T-helper 2 cell treated with Interferon-gamma antibody and Interleukin-4, amounts not matched to agents 5 μg/mL and 100 μg/mL, for 36 hours (primary cell): ENCODE measurements at places on chromosomes 2 and 18.

- DNase-seq, result no peak
Observed at GRCh38 chr2:108586631-108587030, 52.4 kb downstream of the LIMS1 start.

DNA sequence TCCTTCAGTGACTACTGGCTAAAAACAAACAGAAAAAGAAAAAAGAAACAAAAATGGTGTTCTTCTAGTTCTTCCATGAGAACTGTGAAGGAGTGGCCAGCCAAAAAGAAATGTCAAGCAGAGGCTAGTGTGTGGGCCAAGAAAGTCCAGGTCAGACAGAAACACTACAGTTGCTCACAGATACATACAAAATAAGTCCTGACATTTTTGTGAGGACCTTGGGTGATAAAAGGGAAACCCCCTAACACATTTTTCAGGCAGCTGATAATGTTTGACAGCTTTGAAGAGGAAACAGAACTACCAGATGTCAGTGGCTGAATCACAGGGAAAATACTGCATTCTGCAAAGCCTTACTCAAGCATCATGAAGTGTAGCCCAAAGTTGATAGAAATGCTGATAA, 28.1 kb downstream of the ARHGAP25 start:
- DNase-seq, result no peak

GRCh38 chr2:128545085-128545484, 226.4 kb upstream of the HS6ST1 start:
- no peak for DNase-seq

GRCh38 chr18:77220726-77221125, 28.9 kb upstream of the GALR1 start:
- no peak for DNase-seq

DNA sequence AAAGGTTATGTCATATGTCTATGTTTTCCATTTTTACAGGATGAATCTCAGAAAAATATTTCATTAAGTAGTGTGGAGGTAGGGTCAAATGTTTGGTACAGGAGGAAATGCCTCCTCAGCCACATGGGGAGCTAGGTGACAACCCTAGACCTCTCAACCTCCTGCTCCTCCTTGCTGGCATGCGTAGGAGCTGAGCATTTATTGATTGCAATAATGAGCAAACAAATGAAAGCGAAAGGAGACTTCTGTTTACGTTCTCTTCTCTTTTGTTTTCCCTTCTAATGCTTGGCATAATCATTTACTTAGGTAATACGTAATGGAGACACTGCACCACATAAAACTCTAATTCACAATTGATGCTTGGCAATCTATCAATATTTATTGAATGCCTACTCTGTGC, 95.1 kb upstream of the CCBE1 start:
- no peak for DNase-seq

GRCh38 chr2:239312081-239312511, 88.7 kb downstream of the HDAC4 start:
- no peak for DNase-seq

DNA sequence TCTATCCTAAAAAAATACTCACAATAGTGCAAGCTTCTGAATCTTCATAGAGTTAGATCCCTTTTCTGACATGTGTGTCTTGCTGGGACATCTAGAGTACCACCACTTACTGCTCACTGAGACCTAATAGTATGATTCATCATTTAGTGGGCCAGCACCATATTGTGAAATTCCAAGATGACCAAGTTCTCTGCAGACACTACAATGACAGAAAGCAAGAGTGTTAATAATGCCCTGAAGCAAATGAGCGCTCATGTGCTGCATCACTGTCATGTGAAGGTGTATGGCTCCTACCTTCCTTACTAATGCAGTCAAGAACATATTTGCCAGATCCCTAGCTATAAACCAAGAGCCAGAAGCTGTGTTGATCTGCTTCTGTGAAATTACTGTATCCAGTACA, 606.2 kb upstream of the NXPH2 start:
- DNase-seq, result no peak

GRCh38 chr2:239689410-239689809, 288.6 kb upstream of the HDAC4 start:
- no peak for DNase-seq

DNA sequence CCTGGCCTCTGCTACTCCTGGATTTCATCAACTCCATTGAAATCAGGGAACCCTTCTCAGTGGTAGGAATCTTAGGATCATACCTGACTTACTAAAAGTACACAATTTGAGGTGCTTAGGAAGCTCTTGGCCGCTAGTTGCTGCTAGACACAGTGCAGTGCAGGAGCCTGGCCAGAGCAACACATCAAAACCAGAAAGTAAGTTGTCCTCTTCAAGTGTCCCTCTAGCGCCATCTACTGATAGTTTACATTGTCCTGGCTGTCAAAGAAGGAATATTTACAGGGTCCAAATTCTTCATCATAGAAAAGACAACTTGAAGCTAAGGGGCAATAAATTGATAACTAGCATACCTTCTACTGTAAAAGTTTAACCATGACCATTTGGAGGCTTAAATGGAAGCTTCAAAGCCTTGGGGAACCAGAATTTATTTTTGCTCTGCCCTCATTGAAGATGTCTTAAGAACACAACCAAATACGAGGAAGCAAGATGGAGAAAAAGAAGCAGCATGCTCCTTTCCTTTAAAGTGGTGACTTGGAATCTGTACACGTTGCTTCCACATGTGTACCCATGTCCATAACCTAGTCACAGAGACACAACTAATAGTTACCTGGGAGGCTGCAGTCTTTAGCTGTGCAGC, 889.1 kb upstream of the GCFC2 start:
- no peak for DNase-seq

DNA sequence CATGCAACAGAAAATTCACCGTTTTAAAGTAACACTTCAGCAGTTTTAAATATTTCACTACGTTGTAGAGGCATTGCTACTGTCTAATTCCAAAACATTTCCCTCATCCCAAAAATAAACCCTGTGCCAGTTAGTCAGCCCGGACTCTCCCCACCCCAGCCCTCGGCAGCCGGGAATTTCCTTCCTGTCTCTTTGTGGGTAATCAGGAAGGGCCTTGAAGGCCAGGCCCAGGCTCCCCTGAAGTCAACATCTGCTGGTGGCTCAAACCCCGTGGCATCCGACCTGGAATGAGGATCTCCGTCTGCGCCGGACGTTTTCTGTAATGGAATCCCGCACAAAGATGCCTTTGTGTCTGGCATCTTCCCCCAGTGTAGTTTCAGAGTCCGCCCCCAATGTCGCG, 219.6 kb downstream of the SNTG2 start:
- no peak for DNase-seq

DNA sequence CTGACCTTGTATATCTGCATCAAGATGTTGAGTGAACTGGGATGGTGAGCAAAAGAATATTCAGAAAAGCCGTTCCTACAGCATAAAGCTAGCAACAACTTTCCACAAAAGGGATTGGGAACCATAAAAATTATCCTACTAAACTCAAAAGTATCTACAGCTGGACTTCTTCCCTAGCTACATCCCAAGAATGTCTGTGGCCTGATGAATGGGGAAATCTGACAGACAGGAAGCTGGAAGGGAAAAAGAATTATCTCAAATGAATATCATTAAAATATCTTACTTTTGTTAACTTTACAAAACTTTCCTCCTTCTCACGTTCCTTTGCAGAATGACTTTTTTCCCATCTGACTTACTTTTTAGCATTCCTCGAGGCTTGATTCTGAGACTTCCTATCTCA, 150.9 kb downstream of the PDE11A start:
- DNase-seq, result no peak

- no peak for DNase-seq
Observed at GRCh38 chr2:3427272-3427671, 47.8 kb downstream of the TRAPPC12 start.

DNA sequence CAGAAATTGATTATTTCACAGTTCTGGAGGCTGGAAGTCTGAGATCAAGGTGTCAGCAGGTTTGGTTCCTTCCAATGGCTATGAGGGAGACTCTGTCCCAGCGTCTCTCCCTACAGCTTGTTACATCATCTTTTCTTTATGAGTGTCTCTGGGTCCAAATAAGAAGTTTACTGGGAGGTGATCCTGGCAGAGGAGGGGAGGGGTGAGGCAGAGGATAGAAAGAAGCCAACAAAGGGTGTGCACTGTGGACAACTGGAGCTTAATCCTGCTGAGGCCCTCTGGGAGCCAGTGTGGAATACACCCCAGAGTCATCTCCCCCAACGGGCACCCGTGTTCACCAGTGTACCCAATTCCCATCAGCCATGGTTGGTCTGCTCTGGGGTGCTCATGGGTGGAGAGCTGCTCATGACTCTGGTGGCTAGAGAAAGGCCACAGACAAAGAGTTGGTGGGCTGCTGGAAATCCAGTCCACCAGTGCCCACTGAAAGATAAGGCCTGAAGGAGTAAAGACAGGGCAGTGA, 57.5 kb upstream of the CTLA4 start:
- no peak for DNase-seq

GRCh38 chr2:175571078-175571653, 389.7 kb upstream of the ATP5MC3 start:
- no peak for DNase-seq

DNA sequence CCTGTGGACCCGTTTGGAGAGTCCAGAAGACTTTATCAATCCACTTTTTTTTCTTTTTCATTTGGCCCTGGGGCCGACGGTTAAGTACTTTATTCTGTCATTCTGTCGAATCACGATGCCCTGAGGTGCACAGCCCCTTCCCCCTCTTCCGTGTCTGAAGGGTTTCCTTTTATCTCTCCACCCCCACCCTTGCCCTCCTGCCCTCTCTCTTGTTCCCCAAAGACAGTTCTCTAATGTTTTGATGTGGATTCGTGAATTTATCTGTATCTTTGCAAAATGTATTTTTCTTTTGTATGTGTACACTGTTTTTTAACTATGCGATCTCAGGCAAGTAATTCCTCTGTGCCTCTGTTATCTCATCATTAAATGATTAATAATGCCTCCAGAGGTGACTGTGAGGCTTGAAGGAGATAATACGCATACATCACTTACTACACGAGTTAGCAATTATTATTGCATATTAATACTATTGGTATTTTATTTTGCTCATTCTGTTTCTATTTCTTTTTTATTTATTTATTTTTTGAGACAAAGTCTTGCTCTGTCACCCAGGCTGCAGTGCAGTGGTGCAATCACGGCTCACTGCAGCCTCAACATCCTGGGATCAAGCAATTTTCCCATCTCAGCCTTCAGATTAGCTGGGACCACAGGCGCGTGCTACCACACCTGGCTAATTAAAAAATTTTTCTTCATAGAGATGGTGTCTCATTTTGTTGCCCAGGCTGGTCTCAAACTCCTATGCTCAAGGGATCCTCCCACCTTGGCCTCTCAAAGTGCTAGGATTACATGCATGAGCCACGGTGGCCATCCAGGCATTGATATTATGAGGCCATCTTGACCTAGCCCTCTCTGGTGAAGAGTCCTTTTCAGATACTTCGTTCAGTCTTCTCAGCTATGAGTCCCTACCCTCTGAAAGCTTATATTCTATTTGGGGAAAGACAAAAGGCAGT, 1.4 kb upstream of the CASP8 start:
- DNase-seq, result peak; percentile 3

DNA sequence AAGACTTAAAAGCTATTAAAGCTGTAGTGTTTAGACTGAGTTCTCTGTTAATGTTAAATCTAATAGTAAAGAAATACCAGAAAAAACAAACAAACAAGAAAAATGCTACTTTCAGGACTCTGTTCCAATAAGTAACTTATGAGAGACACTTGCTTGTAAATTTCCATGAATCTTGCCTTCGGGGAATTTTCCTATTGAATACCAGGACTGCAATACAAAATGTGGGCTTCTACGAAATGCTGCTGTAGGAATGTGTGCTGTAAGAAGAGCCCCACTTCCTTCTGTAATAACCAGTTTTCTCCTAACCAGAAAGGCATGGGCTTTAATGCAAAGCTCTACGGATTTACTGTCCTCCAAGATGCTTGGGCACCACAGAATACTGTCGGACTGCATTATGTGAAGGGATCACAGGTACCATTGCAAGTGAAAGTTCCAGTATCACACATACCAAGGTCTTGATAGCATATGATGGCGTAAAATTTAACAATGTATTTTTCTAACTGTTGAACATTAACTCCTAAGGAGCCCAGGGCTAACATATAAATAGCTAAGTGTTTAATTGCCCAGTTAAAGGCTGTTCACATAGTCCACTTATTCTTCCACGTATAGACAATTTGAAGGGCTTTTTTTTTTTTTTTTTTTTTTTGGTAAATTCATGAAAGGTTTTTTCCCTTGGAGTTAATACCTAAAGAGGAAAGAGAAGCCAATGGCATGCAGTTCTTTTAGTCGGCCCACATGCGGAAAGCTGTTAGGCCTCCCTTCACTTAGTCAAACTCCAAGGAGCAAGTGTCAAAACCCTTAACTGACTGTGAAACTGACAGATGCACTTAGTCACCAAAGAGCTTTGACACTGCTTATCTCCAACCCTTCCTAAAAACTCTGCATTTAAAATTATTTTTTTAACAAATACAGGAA, 564.0 kb upstream of the POU3F3 start:
- DNase-seq, result no peak

GRCh38 chr2:85583667-85584353, 421 bp upstream of the VAMP5 start:
- DNase-seq, result peak; percentile 40

DNA sequence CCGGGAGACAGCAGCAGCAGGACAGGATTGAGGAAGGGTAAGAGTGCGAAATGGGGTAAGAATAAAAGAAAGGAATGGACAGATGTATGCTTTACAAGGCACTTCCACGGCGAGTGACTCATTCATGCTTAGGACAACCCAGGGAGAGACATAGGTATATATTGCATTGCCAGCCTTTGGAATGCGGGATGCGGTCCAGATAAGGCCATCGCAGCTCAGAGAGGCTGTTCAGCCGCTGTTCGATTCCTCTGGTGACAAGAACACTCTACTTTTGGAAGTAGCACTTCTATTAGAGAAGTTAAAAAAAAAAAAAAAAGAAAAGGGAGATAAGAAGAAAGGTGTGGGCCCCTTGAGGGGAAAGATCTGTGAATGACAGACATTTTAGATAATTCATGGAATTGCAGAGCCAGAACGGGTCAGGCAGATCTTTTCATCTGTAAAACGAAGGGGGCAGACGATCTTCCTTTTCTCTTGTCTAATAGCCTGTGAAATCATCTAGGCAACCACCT, 819 bp upstream of the NCOA1 start:
- DNase-seq, result no peak

DNA sequence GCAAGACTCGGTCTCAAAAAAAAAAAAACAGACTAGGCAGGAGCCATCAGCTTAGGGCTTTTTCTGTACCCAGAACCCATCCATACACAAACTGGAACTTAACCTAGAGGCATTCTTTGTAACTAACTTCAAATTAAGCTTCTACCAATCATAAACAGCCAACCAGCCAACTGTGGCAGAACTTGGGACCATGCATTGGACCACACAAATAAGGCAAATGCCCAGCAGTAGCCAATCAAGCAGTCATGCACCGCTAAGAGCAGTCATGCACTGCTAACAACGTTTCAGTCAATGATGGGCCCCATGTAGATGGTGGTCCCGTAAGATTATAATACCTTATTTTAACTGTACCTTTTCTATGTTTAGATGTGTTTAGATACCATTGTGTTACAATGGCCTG, 22.7 kb downstream of the TUBB6 start:
- DNase-seq, result no peak

GRCh38 chr18:22411446-22411845, 6.3 kb downstream of the CTAGE1 start:
- no peak for DNase-seq

GRCh38 chr2:235444101-235444597, 49.7 kb upstream of the AGAP1 start:
- no peak for DNase-seq
